ENCODE measurements at places on chromosomes 6 and 20.

GRCh38 chr6:97819710-97820109 is 536.7 kb upstream of the MMS22L start:
- no peak for DNase-seq

- no peak for DNase-seq
Observed at GRCh38 chr6:168886964-168887363, 366.7 kb downstream of the THBS2 start.

GRCh38 chr6:154086510-154086909 is 47.5 kb downstream of the OPRM1 start:
- no peak for DNase-seq

DNA sequence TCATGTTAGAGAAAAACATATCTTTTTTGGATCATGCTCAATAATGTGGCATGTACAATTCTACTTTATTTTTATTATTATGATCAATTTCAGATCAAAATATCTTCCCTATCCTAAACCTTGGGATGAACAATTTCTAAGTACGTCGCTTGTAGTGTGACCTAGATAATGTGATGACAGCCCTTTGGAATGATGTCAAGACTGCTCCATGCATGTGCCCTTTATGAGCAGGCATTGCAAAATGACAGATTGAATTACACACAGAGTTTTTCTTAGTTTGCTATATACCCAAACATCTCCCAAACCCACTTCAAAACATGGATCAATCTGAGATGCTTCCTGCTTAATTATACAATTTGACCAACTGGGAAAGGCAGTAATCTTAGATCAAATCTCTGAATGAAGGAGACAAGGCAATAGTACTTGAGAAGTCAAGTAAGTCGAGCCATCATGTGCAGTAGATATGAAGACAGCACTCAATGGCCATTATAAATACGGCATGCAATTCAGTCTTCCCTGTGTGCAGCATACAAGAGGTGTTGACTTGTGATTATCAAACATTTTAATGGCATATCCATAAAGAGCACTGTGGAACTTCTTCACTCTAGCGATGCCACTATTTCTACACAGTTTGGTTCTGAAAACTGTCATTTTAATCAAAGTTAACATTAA is 294.8 kb downstream of the RNF144B start:
- DNase-seq, result no peak

DNA sequence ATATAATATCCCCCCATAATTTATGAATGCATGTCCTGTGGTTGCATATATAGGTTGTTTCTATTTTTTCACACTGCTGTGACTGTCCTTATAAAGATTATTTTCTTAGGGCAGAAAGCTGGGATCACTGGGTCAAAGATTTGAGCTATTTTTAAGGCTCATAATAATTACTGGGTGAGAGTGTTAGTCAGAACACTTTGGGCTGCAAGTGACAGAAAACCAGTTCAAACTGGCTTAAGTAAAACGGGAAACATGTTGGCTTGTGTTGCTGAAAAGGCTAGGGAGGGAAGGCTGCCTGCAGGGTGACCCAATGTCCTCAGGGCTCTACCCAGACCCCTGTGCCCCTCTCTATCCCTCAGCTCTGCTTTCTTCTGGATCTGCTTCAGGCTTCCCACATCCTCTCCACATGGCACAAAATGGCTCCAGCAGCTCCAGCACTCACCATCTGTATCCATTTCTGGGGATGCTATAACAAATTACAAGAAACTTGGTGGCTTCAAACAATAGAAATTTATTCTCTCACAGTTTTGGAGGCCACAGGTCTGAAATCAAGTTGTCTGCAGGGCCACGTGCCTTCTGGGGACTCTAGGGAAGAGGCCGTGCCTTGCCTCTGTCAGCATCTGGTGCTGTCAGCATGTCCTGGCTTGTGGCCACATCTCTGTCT is 33.1 kb upstream of the MLN start:
- no peak for DNase-seq

- DNase-seq, result no peak
Observed at GRCh38 chr20:5096463-5096862, 23.3 kb downstream of the PCNA start.

GRCh38 chr20:23327617-23328333 is 22.8 kb upstream of the NXT1 start:
- no peak for DNase-seq

GRCh38 chr6:115896538-115897129 is 164.1 kb downstream of the FRK start:
- peak; percentile 64 for DNase-seq

- peak; percentile 61 for DNase-seq
Observed at GRCh38 chr20:62401331-62401779, 5.7 kb downstream of the CABLES2 start.

DNA sequence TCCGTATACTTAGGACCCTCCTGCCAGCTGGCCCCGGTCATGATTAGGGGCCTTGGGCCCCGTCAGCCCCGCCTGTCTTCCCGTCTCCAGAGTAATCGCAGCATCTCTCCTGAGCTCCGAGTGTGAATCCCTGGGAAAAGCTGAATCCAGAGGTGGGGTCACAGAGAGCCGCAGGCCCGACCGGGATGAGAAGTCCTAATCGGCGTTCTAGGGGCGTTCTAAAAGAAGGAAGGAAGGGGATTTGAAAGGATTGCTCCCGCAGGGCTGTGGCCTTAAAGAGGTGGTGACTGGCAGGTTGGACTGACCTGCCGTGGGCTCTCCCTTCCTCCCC is 371 bp downstream of the HMGN4 start:
- no peak for DNase-seq

DNA sequence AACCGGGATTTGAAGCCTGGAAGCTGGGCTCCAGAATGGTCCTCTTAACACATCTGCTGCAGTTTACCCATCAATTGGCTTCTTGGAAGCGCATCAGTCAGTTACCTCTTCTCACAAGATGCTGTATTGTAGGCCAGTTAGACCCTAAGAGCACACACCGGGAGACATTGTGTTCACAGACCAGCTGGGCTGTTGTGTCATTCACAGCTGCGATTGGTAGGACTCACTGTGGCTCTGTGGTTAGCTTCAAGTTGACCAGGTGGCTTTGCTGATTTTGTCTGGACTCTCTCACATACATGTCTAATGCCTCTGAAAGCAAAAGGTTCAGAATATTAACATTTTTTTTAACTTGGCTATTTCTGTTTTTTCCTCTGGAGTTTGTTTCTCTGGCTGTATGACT is 64.8 kb downstream of the SNX9 start:
- no peak for DNase-seq

DNA sequence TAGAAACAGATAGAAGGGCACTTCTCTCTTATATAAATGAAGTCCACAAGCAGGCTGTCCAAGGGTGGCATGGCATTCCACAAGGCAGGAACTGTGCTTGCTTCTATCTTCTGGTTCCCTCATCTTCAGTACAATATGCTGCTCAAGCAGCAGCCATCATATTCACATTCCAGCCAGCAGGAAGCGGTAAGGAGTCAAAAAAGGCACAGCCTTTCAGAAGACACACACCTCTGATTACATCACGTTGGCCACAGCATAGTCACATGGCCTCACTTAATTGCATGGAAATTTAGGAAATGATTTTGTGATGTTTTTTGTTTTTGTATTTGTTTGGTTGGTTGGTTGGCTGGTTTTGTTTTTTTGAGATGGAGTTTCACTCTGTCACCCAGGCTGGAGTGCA is 19.0 kb downstream of the REM1 start:
- DNase-seq, result no peak

DNA sequence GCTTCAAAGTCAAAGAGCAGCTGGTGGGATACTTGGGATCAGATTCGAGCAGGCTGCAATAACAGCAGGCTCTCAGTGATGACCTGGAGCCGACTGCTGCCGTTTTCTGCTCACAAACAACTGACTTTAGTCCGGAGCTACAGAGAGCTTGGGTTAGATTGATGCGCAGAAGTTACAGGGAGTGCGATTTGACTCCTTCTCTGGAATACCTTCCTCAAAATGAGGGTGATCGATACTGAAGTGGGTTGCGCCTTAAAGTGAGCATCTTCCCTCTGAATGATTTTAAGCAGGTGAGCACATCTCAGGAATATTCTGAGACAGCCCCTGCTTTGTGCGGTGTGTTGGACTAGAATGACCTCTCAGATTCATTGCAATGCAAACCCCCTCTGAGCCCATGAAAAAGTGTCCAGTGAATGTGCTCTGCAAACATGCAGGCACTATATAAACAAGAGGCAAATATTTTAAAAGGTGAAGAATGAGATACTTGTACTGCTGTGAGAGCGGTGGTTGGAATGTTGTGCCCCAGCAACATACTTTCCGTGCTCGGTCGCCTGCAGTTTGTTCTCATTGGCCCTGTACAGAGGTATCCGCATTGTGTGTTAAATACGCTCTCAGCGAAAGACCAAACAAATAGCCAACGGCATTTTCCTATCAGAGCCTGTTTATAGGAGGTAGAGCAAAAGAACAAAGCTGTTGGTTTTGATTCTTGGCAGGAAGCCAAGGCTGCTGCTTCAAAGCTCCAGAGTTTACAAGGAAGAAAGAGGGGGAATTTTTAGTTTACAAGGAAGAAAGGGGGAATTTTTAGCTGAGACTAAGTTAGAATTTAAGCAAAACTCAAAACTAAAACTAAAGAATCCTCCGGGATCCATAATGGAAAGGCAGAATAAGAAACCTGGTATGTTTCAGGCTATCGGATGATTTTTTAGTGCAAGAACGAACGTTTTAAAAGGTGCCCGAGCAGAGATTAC is 67.7 kb downstream of the PHACTR2 start:
- no peak for DNase-seq

GRCh38 chr6:16078064-16078463 is 50.8 kb upstream of the MYLIP start:
- no peak for DNase-seq

All from SK-N-DZ (cell line).